ENCODE measurements at places on chromosomes 1 and 21.

GRCh38 chr1:69213644-69214043, 354.1 kb upstream of the LRRC7 start:
- no peak for DNase-seq

DNA sequence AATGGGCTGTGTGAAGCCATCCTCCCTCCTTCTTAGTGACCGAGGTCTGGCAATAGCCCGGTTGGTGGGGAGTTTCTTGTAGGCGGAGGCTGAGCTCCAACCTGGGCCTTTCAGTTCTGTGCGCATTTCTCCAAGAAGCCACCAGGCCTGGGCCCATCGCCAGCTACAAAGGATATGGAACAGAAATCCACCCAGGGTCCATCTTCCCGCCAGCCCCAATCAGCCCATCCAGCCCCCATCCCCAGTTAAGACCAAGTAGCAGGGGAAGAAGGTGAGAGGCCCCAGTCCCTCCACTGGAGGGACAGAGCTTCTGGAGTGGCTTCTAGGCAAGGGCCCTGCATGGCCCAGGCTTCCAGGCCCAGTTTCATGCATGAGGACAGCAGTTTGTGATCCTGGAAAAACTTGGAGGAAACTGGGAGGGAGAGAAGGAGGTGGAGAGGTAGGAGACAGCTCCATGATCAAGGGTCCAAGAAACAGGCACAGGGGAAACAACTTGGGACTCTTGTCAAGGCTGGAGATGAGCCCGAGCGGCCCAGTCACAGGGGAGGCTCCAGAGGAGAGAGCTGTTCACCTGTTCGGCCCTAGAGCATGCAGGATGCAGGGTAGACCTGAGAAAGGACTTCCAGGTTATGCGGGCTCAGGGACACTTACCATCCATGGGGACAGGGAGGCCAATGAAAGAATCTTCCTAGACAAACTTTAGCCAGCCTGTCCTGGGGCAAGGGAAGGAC, 261.2 kb downstream of the PTPRU start:
- no peak for DNase-seq

GRCh38 chr1:189656628-189657530, 820.8 kb downstream of the BRINP3 start:
- DNase-seq, result no peak

DNA sequence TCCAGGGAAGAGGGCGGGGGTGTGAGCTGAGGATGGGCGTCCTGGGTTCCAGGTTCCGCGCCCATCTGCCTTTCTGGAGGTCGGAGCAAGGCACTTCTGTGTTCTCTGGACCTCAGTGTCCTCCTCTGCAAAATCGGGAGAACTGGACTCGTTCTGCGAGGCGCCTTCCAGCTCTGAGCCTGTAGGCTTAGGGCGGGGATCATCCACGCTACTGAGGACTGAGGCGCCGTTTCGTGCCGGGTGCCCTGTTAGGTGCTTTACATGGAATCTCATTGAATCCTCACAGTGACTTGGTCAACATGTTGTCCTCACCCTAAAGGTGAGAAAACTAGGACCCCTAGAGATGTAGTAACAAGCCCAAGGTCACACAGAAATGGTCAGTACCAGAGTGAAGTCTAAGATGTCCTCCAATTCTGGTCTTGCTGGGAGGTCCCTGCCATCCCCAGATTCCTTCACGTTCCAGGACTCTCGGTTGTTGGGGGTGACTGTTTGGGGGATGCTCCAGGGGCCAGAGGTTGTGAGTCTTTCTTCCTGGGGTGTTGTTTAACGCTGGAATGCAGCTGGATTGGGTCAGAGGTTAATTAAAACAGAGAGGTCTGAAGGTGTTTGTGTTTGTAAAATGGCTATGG, 677 bp downstream of the PRKAA2 start:
- DNase-seq, result no peak

DNA sequence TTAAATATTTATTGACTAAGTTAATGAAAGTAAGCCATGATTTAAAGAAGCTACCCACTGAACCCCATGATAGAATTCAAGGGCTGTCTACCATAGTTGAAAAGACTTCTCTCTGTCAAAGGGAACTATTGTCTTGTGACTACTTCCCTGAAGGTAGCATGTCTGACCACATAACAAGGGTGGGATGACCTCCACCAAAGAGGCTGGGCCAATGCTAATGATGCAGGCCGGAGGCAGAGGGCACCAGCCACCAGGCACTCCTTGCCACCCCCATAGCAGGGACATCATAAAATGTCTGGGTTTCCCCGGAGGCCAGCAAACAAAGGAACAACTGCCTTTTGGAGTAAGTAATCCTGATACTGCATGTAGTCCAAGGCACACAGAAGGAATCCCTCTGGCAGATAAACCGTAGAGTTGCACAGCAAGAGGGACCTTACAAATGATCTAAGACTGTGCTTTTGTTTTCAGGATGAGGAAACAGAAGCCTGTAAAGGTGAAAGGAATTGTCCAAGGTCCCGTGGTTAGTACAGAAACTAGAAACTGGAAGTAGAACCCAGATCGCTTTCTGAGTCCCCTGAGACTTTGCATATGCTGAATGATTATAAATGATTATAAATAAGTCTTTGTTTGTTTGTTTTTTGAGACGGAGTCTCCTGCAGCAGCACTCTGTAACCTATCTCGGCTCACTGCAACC, 33.5 kb upstream of the ITPKB start:
- no peak for DNase-seq

GRCh38 chr1:156430303-156430702, 61.3 kb downstream of the RHBG start:
- DNase-seq, result no peak

- DNase-seq, result no peak
Measured at GRCh38 chr1:228151180-228151925, 1.6 kb downstream of the GJC2 start.

GRCh38 chr21:26080211-26080610, 90.4 kb downstream of the APP start:
- no peak for DNase-seq

DNA sequence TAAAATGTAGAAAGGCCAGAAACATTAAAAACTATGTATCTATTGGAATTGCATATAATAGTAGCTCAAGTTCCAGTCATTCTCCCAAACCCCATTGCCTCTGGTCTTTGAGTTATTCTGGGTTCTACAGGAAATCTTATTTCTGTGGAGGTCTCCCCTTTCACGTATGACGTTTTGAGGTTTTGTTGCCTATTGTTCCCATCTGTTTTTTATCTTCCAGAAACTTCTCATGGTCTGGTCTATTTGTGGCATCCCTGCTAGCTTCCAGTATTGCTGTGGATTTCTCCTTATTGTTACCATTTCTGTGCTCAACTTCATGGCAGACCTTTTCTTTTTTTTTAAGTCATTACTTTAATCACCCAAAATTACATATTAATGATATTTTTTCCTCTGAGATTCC, 43.3 kb downstream of the DTL start:
- DNase-seq, result no peak

DNA sequence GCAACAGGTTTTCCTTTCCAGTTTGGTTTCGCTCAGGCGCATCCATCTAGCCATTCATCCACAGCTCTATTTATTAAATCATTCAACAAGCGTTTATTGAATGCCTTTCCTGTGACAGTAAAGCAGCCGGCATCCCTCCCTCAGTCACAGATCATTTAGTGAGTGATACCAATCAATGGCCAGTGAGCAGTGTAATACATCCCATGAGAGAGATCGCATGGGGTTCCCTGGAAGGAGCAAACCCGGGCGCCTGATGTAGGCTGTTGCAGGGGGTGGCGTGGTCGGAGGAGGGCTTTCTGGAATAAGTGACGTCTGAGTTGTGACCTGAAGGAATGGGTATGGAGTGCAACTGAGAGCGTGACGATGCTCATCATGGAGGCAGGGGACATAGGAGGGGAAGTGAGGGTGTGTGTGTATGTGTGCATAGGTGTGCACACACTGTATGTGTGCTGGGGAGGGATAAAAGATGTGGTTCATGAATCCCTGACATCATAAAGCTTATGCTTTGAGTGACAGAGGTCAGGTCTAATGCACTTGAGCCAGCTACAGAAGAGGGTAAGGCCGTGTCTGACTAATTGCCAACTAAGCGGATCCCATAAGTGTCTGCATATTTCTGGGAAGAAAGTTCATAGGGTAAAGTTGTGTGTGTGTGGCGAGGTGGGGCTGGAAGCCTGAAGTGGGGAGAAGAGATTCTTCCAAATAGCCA, 6.6 kb downstream of the FCMR start:
- no peak for DNase-seq

GRCh38 chr1:37764888-37765441, at the start of gene EPHA10:
TSS of gene EPHA10 (minus strand) at chr1:37765120. CDS start at chr1:37765066, 54 bp downstream.
- no peak for DNase-seq

- no peak for DNase-seq
Measured at GRCh38 chr1:219817914-219818313, 110.4 kb downstream of the SLC30A10 start.

Measured in stimulated activated CD8-positive, alpha-beta memory T cell treated with anti-CD3 and anti-CD28 coated beads, Interleukin-2, amount 100 ng/mL, for 48 hours (primary cell).